ENCODE measurements at places on chromosomes 5 and 9.

- DNase-seq, result no peak
These were observed 89.3 kb upstream of the TNC start for GRCh38 chr9:115207003-115207836.

GRCh38 chr9:84122572-84122971 lies 142.0 kb downstream of the RMI1 start:
- no peak for DNase-seq

DNA sequence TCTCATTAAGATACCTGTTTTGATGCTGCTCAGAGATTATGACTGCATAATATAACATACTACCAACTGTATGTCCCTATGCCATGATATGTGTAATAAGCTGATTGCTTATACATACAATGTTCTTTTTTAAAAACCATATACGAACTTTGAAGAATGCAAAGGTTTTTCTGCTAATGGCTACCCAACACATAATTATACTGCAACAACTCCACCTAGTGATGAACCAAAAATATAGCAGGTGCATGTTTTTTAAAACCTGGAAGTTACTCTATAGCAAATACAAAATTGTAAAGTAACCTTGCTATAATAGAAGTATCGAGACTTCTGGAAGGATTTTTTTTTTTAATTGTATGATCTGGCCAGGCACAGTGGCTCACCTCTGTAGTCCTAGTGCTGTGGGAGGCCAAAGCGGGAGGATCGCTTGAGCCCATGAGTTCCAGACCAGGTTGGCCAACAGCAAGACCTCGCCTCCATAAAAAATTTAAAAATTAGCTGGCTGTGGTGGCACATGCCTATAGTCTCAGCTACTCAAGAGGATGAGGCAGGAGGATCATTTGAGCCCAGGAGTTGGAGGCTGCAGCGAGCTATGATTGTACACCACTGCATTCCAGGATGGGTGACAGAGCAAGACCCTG lies 49.1 kb downstream of the HOMER1 start:
- no peak for DNase-seq

DNA sequence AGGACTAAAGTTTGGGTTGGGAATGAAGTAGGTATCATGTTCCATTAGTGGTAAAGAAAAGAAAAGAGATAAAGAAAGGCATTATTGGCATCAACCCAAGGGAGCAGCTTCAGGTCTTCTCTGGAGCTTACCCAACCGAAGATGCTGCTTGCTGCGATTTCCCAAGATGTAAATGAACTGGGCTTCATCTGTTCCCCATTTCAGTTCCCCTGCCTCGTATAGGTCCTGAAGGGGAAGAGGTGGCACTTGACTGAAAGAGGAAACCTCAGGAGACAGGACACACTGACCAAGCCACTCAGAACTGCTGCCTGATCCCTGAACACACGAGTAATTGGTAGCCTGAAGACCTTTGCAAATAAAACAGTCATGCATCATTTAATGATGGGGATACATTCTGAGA lies 24.6 kb downstream of the ANXA6 start:
- DNase-seq, result no peak

DNA sequence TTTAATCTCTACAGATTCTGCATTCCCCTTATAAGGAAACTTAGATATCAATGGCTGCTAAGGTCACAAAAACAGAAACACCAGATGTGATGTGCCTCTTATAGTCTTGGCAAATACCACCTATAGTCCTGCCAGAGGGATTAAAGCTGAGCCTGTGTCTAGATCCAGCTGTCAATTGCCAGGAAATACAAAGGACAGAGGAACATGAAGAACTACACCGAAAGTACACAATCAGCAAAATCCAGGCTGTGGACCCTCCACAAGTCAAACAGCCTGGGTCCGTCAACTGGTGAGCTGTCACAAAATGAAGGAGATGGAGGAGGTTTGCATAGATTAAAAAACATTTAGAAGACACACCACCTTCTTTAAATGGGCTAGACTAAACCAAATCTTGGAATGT lies 85.4 kb downstream of the KLF4 start:
- DNase-seq, result no peak

DNA sequence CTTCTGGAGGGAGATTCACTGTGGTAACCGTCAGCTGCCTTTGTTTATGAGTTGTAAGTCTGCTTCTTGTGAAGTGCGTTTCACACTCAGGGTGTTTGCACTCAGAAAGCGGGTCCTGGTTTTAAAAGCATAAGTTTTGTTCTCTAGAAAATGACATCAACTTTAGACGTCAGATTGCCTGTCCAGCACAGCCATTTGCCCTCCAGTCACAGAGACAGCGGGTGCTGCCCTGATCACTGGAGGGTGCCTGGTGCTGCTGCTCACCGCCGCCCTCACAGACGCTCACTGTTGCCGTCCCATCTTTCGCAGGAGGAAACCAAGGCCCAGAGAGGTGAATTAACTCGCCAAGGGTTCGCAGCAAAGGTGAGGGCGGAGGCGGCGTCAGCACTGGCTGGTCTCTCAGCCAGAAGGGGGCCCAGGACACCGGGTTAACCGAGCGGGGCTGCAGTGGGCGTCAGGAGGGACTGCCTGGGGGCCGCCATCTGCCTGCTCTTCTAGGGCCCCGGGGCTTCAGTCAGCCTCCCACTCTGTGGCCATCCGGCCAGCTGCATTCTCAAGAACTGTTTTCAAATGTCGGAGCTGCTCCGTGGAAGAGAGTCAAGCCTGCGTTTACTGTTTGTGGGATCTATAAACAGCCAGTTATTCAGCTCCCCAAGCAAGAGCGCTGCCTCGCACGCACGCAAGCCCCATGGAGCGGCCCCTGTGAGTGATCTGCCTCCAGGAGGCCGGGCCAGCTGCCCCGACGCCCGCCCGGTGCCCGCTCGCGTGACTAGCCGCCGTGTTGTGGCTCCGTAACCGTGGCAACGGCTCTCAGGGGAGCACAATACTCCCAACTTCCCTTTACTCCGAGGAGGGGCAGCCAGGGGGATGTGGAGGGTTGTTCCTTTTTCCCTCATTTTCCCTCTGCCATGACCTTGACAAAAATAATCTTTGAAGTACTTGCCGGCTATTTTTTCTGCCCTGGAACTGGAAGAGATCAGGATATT lies 43.4 kb upstream of the EXOC3 start:
- peak; percentile 43 for DNase-seq

DNA sequence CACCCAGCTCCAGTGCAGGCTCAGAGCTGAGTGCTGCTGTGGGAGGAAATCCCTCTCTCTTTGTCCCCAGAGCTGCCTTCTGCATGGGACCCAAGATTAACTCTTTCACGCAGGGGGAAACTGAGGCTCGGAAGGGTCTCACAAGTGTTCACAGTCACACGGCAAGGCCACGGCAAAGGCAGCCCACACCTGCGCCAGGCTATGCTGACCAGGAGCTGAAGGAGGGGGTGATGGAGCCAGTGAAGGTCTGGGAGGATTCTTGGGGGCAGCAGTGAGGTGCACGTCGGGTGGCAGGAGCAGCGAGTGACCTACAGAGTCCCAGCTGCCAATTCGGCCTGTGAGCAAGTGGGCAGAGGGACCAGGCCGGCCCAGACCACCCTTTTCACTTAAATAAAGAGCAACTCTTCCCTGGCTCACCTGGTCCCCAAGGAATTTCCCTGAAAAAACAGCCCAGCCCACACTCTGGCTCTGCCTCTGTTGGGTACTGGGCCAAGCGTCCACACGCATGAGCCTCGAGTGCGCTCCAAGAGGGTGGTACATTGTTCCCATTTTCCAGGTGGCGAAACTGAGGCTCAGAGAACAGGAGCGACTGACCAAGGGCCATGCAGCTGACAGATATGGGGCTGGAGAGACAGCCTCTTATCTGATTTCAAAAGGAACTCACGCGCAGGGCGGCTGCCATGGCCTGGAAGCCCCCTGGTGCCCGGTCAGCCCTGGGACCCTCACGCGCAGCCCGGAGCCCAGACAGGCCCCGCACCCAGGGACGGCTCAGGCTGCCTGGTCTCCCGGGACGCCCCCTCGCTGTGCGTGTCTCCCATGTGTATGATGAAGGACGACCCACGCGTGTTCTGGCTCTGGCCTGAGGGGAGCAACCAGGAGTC lies 28.2 kb downstream of the SARDH start:
- DNase-seq, result no peak

- DNase-seq, result no peak
These were observed 61.3 kb downstream of the SECISBP2 start for GRCh38 chr9:89379508-89380115.

- no peak for DNase-seq
These were observed 168.5 kb downstream of the PLPPR1 start for GRCh38 chr9:101197026-101197425.

- DNase-seq, result no peak
These were observed 998.8 kb downstream of the MAT2B start for GRCh38 chr5:164504141-164504772.

DNA sequence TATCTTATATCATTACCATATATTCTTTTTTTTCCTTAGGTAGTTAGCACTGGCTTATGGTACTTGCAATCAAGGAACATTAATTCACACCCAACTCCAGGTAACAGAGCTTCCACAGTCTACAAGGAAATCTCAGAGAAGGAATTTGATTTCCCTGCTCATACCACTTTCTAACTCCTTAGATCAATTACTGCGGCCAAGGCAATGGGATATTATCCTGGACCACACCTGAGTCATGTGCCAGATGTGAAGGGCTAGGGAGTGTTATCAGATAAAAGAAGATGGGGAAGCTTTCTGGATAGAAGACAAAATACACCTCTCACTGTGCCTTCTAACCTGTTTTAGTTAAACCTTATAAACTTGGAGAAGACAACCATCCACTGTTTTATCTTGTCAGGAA lies 181.2 kb downstream of the CCDC192 start:
- DNase-seq, result no peak

DNA sequence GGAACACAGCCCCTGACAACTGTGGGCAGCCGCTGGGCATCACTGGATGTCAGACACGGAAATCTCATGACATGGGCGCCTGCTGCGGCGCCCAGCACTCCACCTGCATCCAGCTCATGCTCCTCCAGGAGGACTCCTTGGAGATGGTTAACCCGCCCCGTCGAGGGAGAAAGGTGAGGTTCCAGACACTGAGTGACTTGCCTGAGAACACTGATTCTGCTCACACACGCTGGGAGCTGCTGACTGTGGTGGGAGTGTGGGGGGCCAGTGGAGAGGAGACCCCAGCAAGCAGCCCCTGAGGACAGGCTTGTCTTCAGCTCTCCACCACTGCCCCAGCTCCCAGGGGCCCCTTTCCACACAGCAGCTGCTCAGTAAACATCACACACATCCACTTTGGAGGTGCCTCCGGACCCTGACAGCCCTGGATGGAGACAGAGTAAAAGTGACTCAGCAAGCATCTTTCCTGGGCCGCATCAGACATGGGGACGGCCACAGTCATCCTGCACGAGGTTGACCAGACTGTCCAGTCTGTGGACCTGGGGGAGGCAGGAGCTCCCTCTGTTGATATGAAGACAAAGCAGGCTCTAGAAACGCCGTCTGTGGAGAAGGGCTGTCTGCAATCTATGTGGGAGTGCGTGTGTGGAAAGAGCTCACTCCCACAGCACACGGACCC lies 283.7 kb upstream of the IRX4 start:
- no peak for DNase-seq

DNA sequence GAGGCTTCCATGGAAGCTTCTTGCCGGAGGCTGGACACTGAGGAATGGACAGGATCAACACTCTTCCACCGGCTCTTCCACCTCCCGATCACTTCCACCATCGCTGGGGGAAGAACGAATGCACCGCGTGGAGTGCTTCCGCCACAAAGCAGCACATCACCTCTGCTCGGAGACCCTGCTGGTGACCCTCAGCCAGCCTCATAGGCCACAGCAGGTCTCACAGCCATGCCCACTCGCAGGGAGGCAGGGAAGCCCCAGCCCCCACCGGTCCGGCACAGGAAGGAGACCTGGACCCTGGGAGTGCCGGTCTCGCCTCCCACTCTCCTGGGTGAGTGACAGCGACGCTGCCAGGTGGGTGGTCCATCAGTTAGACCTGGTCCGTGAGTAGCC lies 4.7 kb downstream of the MRPL36 start:
- DNase-seq, result no peak

DNA sequence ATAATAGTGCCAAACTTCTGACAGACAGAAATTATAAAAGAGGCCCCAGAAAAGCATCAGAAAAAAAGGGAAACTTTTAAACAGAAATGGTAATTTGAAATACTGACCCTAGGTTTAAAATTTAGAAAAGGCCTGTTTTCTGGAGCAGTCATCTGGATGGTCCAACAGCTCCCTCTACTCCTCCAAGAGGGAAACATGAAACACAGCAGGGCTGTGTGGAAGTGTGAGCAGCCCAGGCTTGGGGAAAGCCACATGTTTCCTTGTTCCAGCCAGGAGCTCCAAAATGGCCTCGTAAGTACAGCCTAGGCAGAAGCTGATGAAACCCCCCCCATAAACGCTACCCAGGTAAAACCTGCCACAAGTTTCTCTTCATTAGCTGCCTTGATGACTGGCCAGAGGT lies 499.3 kb upstream of the ADAMTS16 start:
- no peak for DNase-seq

DNA sequence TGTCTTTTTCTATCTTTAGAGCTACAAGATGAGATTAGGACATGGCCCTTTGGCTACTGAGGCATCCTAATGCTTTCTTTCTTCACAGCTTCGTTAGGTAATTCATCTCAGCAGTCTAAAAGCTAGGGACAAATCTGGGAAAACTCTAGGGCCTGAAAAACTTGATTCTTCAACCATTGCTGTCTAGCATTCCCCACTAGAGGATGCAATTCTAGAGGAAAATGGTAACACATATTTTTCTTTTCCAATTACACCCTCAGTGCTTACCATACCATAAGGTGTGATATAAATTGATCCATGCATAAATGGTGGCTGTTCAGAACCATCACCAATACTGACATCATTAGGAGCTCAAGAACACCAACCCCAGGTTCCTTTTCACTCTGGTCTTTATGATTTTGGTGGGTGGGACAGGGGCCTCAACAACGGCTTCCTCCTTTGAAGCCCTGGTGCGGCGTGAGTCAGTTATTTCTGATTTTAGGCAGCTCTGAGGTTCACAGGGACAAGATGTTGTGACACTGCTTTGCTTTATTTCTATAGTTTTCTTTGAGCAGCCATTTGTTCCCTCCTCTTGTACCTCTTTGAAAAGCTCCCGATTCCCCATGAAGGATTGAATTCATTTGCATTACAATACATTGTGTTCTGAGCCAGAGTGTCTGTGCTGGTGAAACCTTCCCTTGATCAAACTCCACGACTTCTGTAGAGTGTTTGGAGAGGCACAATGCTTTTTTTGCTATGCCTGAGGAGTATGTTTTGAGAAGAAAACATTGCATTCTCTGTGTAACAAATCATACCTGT lies 526.0 kb upstream of the TRPC7 start:
- no peak for DNase-seq

DNA sequence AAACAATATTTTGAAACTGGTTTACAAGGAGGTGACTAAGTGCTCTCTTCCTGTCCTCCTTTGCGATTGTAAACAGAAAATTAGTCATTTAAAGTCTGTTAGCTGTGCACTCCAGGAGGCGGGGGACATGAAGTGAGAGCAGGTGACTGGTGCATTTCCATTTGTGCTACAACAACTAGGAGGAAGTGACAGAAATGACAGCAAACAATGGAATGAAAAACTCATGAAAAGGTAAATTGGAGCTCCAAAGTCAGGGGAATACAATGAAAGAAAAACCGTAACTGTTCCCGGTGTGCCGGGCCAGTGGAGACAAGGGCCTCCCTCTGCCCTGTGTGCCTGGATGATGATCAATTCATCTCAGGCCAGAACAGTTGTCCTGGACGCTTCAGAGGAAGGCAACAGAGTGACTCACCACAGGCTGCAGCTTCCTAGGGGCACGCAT lies 439.9 kb downstream of the GADD45G start:
- no peak for DNase-seq

Measured in stimulated activated naive CD4-positive, alpha-beta T cell treated with Interleukin-2 at 50 U/mL for 16 hours (primary cell).